ENCODE measurements at places on chromosomes 12 and 14.

DNA sequence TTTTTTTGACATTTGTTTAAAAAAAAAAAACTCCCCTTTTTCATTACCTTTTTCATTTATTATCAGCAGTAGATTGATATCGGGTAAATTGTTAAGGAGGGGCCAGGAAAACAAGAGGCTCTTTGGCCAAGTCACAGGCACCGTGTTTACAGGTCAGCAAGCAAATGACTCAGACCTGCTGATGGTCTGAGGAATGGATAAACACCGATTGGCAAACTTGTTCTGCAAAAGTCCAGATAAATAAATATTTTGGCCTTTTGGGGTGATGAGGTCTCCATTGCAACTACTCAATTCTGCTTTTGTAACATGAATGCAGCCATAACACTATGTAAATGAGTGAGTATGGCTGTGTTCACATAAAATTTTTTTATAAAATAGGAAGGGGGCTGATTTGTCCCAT, 94.0 kb downstream of the RPS29 start:
- DNase-seq: no peak

- DNase-seq: no peak
Measured at GRCh38 chr14:77868552-77869285, 68.8 kb downstream of the ADCK1 start.

GRCh38 chr14:100109594-100109955, 44.4 kb downstream of the EVL start:
- no peak for DNase-seq

- DNase-seq: no peak
Measured at GRCh38 chr12:93802293-93802692, 125.1 kb downstream of the CRADD start.

GRCh38 chr12:21336656-21337055, 1.9 kb upstream of the SLCO1A2 start:
- DNase-seq: no peak

- no peak for DNase-seq
Measured at GRCh38 chr12:117412465-117413188, 51.2 kb upstream of the NOS1 start.

DNA sequence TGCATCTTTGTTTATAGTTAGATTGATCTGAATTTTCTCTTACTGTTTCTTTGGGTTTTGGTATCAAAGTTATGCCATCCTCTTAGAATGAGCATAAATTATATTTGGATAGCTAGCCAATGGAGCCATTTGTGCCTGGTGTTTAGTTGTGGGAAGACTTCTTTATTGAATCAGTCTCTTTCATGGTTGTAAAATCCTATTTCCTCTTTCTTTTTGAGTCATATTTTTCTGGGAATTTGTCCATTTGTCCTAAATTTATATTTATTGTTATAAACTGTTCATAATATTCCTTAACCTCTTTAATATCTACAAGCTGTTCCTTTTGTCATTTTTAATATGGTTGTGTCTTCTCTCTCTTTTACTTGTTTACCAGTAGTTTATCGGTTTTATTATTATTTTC, 462.5 kb downstream of the AEBP2 start:
- no peak for DNase-seq

- no peak for DNase-seq
Measured at GRCh38 chr12:6950401-6950801, 755 bp upstream of the PTPN6 start.

- DNase-seq: no peak
Measured at GRCh38 chr12:94140556-94140955, 7.8 kb upstream of the PLXNC1 start.

- DNase-seq: no peak
Measured at GRCh38 chr12:1692226-1692625, 1.4 kb downstream of the ADIPOR2 start.

DNA sequence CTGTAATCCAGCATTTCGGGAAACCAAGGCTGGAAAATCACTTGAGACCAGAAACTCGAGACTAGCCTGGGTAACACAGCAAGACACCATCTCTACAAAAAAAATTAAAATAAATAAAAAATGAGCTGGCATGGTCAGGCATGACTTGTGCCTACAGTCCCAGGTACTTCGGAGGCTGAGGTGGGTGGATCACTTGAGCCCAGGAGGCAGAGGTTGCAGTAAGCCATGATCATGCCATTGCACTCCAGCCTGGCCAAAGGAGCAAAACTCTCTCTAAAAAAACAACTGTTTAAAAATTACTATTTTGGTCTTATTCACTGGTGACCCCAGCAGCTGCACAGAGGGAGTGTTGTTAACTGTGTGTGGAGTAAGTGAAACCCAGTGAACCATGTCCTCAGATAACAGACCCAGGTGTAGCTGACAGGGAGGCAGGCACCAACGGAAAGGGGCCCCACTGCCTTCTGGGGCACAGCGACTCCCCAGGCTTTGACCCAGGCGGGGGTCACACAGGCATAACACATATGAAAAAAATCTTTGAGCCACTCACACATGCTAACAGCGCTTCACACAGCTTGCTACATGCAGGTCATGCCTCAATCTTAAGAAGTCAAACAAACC, 12.1 kb downstream of the DDX54 start:
- DNase-seq: no peak

- no peak for DNase-seq
Measured at GRCh38 chr12:67562513-67563287, 85.8 kb upstream of the DYRK2 start.

DNA sequence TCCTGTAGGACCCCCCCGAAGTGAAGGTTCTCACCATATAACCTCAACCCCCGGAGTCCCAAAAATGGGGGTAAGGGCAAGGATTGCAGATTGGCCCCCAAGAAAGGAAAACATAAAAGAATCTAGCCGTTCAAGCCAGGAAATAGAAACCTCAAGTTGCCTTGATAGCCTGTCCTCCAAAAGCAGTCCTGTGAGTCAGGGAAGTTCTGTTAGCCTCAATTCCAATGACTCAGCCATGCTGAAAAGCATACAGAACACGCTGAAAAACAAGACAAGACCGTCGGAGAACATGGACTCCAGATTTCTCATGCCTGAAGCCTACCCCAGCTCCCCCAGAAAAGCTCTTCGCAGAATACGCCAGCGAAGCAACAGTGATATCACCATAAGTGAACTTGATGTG, 344.2 kb upstream of the RGS6 start:
- peak; percentile 49 for DNase-seq

GRCh38 chr12:1318327-1319031, 275.9 kb downstream of the FBXL14 start:
- peak; percentile 21 for DNase-seq

DNA sequence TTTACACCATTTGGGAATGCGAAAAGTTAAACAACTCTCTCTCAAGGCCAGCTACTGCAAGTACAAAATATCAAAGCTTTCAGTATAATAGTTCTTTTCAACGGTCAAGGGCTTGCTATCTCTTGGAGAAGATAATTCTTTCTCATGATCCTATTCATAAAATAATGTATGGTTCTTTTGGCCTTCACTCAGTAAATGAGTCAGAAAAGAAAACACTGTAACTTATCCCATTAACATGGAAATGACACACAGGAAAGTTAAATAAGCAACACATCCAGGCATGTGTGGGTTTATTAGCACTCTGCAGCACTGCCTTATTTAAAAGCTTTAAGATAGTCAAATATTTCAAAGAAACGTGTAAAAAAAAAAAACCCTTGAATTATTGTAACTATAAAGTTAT, 36.9 kb downstream of the ZFC3H1 start:
- no peak for DNase-seq

GRCh38 chr12:5318874-5319273, 113.0 kb upstream of the NTF3 start:
- no peak for DNase-seq

- DNase-seq: no peak
Measured at GRCh38 chr12:29744365-29744764, 39.4 kb downstream of the TMTC1 start.

DNA sequence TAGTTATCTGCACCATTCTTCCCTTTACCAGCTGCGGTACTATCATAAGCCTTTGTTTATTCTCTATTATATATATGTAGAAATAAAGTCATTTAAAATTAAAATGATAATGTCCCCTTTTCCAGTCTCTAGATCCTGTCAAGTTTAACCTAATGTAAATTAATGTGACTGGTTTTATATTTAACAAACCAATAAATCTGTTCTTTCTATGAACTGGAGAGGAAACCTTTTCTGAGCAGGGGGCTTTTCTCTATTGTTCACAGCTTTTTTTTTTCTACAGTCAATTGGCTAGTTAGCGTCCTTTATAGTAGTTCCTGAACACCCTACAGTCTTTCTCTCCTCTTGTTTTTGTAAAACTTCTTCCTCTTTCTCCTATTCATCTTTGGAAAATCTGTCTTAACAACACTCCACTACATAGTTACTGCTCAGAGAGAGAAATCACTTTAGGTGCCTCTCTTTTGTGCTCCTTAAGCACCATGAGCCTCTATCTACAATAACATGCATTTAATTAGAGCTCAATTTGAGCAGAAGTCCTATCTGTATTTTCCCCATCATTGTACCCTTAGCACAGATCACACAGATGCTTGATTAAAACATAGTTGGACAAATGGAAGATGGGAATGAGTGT, 332.6 kb upstream of the SYT1 start:
- DNase-seq: no peak

DNA sequence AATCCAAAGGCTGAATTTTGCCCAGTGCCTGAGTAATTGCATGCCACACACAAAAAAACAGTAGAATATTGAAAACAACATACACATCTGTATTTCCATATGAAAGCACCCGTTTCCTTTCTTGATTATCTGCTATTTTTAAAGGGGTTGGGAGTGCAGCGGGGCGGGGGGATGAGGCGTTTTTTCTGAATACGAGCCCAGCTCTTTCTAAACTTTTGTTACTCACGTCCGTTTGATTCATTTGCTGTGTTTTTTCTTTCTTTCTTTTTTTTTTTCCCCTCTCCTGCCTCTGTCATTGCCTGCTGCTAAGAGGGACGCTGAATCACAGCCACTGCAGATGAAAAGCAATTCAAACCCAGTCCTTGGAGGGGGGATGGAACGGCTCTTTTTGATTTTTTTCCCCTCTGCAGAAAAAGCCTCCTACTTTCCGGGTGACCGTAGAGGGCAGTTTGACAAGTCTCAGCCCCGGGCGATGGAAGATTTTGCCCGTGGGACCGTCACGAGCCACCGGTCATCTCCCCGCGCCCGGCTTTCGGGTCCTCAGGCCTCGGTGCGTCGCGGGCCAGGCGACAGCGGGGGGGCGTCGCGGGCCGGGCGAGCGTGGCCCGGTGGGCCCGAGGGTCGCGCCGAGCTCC, 572 bp upstream of the RASSF8 start:
- no peak for DNase-seq

Data from skeletal muscle cell (primary cell).